ENCODE measurements at places on chromosomes 5 and 9.
A peak's percentile ranks its signal among the peaks of the same experiment; 100 is the strongest.

DNA sequence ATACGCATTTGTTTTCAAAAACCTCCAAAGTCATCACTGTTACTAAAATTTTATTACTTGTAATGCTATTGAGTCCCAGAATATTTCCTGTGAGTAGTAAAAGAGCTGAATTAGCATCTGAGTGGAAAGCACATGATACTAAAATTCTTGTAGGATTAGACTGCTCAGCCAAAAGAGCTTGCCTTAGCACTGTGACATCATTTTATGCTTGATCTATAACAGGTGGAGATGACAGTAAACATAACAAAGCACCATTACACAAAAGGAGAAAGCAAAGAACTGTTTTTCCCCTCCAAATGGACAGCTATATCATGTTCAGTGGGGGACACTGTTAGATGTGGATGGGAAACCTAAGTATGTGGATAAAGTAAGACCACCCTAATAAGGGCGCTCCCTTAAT, 5.8 kb upstream of the JAK2 start:
- DNase-seq, result no peak

DNA sequence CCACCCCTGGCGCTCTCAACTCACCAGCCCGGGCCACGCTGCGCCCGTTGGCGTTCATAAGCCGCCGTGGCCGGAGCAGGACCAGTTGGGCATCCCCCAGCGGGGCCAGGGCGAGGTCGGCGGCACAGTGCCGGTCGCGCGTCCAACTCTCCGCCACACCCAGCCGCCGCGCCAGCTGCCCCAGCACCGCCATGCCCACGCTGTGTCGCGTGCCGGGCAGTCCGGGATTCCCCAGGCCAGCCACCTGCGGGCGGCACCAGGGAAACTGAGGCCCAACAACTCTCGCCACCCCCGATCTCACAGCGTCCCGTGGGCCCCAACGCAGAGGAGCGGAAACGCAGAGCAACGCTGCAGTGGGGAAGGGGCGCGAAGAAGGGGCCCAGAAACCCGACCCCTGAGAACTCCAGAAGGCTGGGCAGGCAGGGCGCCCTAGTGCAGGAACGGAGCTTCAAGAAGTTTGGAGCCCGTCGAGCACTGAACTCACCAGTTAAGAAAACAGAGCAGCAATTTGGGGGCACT, 453 bp downstream of the PTRH1 start:
- no peak for DNase-seq

DNA sequence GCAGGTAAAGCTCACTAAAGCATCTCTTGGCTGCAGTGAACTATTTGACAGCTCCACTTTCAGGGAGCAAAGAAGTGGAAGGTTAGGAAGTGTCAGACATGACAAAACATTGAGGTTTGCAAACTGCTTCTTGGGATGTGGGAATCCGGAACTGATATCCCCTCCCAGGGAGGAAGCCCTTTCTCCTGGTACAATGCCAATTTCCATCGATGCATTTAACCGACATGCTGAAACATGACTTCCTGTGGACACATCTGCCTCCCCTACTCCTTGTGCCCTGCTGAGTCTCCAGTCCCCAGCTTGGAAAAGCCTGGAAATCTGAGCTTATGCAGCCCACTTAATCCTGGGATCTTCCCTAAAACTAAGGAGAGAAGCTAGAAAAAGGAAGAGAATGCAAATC, 323.1 kb upstream of the DAP start:
- no peak for DNase-seq

- no peak for DNase-seq
These were observed 482.6 kb downstream of the DMAC1 start for GRCh38 chr9:7316967-7317366.

DNA sequence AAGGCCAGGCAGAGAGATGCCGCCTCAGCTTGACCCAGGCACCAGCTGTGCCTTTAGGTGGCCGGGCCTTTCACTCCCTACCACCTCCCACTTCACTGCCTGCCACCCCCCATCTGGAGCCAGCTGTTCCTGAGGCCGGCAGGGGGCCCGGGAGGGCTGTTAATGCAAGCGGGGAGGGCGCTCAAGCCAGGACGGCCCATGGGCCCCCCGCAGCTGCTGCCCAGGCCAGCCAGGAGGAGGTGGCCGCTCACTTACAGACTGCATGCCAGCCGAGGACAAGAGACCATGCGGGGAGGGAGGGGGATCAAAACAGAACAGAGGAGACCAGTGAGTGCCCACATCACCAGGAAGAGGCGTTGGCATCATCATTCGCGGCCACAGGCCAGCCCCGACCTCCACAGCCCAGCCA, 4.5 kb downstream of the ABCA2 start:
- no peak for DNase-seq

DNA sequence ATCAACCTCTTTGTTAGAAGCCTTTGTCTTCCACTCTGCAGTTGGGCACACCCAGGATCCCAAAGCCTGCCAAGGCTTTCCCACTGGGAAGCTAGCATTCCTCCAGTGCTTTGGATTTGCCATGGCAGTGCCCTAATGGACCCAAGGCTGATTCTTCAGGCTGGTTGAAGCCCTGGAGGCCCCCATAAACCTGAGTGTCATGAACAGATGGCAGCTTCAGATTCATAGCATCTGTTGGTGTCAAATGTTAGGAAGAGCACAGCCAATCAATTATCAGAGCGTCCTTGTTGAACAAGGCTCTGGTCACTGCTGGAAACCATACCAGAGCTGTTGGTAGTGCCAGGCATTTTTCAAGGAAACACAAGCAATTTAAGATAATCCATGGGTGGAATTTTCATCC, 241.1 kb upstream of the KLF4 start:
- no peak for DNase-seq

GRCh38 chr9:98191671-98192502, 550 bp downstream of the CORO2A start:
- DNase-seq, result no peak

GRCh38 chr5:65334077-65334476, 147.6 kb downstream of the ADAMTS6 start:
- no peak for DNase-seq

DNA sequence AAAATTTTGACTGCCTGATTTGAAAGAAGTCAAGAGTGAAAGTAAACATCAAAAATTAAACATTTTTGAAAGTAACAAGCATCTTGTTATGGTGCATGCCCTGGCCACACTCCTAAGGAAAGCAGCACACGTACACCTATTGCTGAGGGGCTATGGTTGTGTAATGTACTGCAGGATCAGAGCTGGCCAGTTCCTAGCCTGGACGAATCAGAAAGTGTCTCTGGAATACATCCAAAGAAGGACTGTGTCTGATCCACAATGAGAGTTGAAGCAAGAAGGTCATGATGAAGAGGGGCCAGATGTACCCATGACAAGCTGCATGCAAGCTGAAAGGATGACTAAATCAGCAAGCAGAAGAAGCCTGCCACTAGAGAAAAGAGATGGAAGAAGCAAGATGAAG, 618.2 kb downstream of the TLE1 start:
- DNase-seq, result no peak

- DNase-seq, result no peak
These were observed 353.5 kb downstream of the SPATA31D1 start for GRCh38 chr9:82342046-82342445.

GRCh38 chr5:87116825-87117512, 150.7 kb upstream of the RASA1 start:
- DNase-seq, result no peak

DNA sequence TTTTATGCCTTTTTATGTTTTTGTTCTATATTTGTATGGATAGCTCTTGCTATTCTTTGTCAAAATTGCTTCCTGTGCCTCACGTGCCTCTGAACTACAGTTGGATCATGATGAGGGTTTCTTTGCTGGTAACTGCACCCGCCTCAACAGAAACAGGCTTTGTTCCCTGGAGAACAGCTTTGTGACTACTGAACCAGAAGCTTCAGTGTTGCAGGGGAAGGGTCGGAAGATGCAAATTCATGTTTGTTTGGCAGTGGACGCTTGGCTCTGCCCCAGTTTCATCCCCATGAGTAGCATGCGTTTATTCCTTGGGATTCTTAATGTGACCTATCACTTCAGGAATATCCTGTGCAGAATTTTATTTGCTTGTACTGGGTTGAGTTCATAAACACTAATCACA, 959.1 kb upstream of the WWC1 start:
- no peak for DNase-seq

- DNase-seq, result no peak
These were observed 102.2 kb downstream of the CMYA5 start for GRCh38 chr5:79791843-79792242.

GRCh38 chr5:14873093-14873492, 1.5 kb upstream of the ANKH start:
- DNase-seq, result no peak

GRCh38 chr5:5586721-5587120, 164.2 kb downstream of the ICE1 start:
- DNase-seq, result no peak

GRCh38 chr9:135766251-135766650, 64.3 kb downstream of the KCNT1 start:
- DNase-seq, result no peak

GRCh38 chr5:132224716-132225115, 2.9 kb downstream of the P4HA2 start:
- DNase-seq, result no peak

DNA sequence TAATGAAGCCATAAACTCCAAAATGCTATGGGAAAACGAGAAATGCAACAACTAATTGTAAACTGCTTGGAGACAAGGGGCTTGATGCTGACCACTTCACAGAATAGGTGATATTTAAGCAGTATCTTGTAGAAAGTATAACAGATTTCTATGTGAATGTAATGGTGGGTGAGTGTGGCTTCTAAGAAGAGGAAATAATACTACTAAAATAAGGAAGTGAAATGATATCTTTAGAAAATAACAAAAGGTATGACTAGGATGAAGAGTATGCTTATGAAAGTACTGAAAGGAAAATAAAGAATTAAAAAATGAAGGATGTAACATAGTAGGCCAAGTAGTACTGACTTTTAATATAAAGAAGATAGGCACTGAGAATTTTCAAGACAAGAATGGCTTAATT, 94.2 kb downstream of the AGTPBP1 start:
- no peak for DNase-seq

GRCh38 chr5:88979726-88980125, 96.7 kb upstream of the MEF2C start:
- DNase-seq, result no peak

GRCh38 chr5:56606192-56606591, 209.2 kb upstream of the MAP3K1 start:
- no peak for DNase-seq

GRCh38 chr9:137136261-137136880, 2.6 kb upstream of the GRIN1 start:
- no peak for DNase-seq

DNA sequence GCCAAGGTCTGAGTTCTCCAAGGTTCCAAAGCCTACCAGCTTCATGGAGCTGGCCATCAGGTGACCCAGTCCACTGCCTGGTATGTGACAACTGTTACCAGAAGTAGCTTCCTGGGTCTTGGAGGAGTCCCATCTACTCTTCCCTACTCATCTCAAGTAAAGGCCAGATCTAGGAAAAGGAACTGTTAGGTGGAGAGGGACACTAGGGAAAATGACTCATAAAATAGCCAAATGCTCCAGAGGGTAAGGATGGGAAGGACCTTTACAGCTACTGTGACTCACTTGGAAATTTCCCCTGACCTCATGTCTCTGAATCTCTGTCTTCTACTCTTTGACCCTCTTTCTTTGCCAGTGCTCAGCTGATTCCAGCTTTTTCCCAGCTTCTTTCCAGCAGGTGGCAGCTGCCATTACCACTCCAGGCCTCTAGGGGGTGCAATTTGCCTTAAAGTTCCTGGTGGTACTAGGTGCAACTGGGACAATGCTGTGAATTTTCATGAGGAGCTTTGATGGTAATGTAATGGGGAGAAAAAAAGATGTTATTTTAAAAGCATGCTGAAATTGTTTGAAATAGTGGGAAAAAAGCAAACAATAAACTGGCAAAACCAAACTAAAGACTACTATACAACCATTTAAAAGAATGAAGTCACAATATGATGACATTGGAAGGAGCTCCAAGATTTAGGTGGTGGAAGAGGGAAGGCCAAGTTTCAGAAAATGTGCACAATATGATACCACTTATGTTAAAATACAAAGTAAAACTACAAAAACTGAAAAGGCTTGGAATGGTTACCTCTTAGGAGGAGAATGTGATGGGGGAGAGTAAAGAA, 27.1 kb upstream of the MYORG start:
- DNase-seq, result peak; percentile 28

DNA sequence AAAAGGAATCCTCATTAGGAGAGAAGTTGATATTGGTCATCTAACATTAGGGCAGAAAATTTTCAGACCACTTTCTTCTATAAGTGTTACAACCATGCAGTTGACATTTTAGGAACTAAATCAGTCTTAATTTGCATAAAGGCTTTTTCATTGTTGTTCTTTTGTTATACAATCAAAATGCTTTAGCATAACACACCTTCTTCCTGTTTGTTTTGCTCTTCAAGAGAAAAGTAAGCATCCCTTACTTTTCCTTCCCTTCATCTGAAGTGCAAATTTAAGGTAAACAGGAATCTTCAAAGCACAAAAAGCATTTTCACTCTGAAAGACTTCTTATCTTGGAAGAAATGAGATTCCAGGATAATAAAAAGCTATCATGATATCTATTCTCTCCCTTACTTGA, 273.6 kb downstream of the PTPRD start:
- DNase-seq, result no peak

- no peak for DNase-seq
These were observed 12.8 kb upstream of the DOLPP1 start for GRCh38 chr9:129068110-129068509.

DNA sequence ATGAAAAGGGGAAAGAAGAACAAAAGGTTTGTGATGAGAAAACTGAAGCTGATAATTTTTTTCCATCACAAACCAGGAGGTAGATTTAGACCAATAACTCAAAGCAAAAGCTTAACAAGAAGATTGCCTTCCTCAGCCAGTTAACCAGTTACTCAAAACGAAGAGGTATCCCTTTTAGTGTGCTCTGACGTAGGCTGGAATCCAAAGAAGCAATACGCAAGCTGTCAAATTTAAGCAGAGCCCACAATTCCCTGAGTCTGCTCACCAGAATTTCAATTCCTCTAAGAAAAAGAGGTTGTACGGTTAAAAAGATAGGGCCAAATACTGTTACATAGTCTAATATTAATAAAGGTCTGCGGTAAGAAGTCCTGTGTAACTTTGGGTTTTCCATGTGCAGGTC, 61.8 kb downstream of the BRINP1 start:
- DNase-seq, result no peak
